ENCODE measurements at places on chromosomes 7 and 10.

- DNase-seq: no peak
Observed at GRCh38 chr7:149130572-149131198, 4.6 kb upstream of the ZNF425 start.

DNA sequence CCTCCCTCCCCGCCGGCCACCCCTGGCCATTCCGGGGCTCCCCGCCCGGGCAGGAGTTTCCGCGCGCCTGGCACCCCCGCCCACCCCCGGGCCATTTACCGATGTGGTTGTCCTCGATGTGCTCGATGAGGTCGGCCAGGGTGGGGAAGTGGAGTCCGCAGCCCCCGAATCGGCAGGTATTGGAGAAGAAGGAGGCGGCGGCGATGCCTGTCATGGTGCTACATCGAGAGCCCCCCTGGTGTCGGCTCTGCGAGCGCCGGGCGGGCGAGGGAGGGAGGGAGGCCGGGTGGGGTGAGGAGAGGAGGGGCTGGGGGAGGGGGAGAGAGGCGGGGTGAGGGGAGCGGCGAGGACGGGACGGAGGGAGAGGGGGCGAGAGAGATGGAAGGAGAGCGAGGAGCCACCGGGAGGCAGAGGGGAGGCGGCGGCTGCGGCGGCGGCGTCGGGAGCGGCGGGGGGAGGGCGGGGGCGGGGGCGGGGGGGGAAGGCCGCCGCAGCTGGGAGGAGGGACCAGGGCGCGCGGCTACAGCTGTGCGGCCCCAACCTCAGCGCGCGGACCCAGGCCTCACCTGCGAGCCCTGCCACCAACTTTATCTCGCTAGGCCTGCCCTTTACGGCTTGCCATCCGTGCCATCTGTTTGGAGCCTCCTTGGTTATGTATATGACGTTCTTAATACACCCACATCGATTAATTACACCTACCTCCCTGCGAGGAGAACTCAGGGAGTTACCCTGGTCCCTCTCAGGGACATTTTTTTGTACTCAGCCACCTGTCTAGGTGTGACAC is at the start of gene JAZF1:
JAZF1 (minus strand) TSS at position 432 of the 784 bp plus-strand sequence.
- DNase-seq: no peak

DNA sequence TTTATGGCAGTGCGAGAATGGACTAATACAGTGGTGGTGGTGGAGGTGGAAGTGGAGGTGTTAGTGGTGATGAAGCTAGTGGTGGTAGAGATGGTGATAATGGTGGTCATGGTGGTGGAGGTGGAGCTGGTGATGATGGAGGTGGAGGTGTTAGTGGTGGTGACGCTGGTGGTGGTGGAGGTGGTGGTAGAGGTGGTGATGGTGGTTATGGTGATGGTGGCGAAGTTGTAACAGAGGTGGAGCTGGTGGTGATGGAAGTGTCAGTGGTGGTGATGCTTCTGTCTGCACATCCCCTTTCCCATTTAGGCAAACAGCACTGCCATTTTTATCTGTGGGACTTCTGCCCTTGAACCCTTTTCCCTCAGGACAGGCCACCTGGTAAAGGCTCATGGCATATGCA is 7.4 kb upstream of the PTPRN2 start:
- DNase-seq: no peak

DNA sequence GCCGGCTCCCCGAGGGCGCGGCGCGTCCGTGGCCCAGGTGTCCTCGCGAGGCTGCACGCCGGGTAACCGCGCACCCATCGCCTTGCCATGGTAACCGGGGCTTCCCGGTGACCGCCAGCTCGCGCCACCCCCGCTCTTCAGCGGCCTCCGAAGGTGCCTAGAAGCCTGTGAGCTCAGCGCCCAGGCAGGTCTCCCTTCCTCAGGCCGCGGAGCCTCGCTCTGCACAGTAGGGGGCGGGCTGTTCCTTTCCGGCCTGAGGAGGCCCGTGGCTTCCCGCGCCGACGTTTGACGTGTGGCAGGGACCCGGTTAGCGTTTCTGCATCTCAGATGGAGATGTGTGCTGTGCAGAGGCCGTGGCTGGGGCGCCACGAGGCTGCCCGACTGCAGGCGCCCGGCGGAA is 117.1 kb downstream of the DYNC2I1 start:
- no peak for DNase-seq

- DNase-seq: no peak
Observed at GRCh38 chr7:137572056-137572784, 228.7 kb upstream of the PTN start.

GRCh38 chr10:86202226-86202735 is 164.3 kb downstream of the GRID1 start:
- DNase-seq: no peak

DNA sequence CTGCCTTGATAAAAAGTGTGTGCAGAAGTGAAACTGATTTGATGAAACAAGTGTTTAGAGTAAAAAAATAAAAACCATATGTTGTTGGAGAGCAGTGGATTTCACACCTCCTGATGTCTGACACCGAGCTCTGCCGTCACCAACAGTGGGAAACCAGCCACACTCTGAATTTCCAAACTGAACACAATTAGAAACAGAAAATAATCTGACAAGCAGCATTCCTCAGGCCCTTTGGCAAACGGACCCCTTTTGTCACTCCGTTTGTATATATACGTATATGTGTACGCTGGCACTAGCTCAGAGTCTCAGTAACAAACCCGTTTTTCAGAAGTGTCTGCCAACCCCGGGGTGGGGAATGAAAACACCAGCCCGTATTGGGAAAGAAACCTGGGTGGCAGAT is 32.4 kb downstream of the TACC2 start:
- no peak for DNase-seq

DNA sequence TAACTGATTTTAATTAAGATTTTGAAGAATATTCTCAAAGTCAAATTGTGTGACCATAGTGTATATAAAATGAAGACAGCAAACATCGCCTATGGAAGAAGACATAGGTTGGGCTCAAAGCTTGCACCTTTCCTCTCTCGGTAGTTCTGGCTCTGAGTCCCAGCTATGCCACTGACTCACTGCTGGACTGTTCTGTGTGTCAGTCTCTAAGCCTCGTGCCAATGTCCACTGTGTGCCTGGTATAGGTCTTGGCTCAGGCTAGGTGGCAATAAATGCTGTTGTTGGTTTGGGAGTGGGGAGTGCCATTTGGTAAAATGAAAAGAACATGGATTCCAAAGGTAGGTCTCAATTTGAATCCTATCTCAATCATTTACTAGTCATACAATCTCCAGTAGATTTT is 137.5 kb upstream of the RHEB start:
- DNase-seq: no peak

- DNase-seq: no peak
Observed at GRCh38 chr10:112649006-112649821, 202.2 kb downstream of the VTI1A start.

Data from NCI-H1417 treated with DMSO at 0.1 percent for 48 hours (cell line).